Stimulated activated CD4-positive, alpha-beta T cell treated with anti-CD3 and anti-CD28 coated beads, TNF-alpha, amount 100 ng/mL, for 24 hours (primary cell): ENCODE measurements at places on chromosomes 3 and 15.
A peak's percentile ranks its signal among the peaks of the same experiment; 100 is the strongest.

- no peak for DNase-seq
Measured at GRCh38 chr3:145286937-145287336, 874.0 kb downstream of the PLOD2 start.

GRCh38 chr3:151863611-151864010, 9.8 kb upstream of the SUCNR1 start:
- DNase-seq = no peak

GRCh38 chr15:33124279-33124678, 70.2 kb downstream of the FMN1 start:
- no peak for DNase-seq

DNA sequence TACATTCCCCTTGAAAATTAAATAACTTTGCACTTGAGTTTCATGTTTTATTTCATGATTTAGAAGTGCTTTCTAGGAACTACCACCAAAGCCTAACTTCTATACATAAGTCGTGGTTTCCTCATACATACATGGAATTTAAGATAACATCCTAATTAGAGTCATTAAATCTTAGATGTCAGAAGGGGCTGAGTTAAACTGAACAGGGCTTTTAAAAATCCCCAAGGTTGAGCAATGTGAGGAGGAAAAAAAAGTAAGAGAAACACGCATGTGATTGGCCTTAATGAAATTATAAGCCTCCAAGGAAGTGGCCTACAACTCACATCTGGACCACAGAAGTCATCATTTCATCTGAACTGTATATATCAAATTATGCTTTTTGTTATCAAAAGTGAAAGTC, 303.1 kb upstream of the SEMA6D start:
- DNase-seq = no peak

DNA sequence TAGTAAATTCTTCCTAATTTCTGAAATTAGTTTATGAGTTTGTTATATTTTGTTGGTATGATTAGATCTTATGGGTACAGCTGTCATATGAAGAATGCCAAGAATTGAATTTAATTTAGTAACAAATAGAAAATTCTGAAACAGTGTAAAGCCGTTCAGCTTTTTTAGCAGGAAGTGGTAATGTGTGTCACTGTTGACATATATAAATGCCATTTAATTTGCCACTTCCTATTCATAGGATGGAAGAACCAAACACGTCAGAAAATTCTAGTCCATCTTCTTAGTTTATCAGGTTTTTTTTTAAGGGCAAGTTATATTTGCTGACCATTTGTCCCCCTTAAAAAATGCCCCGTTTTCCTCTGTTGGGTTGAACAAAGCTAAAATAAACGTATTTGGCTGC, 43.0 kb downstream of the RAB8B start:
- DNase-seq = no peak

DNA sequence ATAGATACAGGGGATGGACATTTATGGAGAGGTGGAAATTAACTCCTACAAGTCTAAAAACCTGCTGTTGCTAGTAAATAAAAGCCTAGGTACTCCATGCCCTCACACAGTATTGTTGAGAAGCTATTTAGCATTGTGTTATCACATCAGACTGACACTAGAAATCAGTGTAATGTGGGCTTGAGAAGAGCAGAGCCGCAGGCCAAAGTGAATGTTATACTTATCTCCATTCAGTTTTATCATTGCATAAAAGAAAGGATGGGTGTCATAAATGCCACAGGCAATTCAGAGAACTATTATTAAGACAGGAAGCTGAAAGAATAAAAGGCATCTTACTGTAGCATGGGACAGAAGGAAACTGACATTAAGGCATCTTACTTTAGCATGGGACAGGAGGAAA, 13.7 kb upstream of the ISLR start:
- no peak for DNase-seq

GRCh38 chr3:16516695-16517481, 3.4 kb upstream of the RFTN1 start:
- no peak for DNase-seq

DNA sequence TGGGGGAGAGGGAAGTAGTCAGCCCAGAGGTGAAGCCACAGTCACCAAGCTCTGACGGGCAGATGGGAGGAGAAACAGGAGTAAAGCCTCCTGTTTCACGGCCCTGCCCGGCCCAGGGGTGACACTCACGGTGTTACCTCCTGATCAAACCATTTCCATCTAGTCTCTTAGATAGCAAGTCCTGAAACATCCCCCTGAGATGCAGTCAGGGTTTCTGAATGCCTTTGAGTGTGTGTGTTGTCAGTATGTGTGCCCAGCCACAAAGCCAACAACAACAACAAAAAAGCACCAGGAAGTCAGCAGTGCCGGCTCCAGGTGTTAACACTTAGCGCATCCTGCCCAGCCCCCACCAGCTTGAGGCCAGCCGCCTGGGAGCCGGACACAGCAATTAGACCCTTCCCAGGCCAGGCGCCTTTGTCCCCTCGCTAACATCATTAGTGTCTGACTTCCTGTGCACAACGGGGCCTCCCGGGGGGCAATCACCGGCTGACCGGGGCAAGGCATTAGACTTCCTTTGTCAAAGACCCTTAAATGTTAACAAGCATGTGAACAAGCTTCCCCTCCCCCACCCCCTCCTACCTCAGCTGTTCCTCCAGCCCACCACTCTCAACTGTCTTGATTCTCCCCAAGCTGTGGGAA, 34.5 kb downstream of the IL17RD start:
- no peak for DNase-seq

DNA sequence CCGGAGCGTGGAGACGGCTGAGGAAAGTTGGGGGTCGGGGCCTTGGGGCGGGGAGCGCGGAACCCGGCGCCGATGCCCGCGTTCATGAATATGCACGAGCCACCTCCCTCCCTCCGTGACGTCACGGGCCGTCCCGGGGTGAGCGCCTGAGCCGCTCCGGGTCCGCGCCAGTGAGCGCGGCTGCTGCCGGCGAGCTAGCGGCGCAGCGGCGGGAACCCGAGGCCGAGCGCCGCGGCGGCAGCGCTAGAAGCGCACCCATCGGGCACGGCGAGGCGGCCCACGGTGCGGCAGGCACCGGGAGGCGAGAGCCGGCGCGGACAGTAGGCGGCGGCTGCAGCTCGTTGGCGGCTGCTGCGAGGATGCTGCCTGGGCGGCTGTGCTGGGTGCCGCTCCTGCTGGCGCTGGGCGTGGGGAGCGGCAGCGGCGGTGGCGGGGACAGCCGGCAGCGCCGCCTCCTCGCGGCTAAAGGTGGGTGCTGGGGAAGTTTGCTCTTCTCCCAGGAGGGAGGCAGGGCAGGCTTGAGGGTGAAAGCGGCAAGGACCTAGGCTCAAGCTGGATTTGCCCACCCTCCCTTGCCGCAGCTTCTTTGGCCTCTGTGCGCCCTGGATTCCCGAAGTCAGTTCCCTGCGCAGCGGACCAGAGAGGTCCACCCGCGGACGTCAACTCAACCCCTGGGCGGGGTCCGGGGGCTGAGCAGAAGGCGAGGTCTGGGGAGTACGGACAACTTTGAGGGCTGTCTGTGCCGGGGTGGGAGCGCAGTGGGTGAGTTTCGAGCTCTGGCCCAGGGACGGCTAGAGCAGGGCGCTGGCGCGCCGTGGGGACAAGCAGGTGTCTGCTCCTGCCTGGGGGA, at the start of gene CLSTN2:
TSS of gene CLSTN2 (plus strand) at position 170 of the 850 bp plus-strand sequence.
- DNase-seq = peak; percentile 35

GRCh38 chr3:115713284-115713683, 90.0 kb downstream of the GAP43 start:
- DNase-seq = no peak

- DNase-seq = no peak
Measured at GRCh38 chr3:144402430-144402829, 430.8 kb downstream of the DIPK2A start.

DNA sequence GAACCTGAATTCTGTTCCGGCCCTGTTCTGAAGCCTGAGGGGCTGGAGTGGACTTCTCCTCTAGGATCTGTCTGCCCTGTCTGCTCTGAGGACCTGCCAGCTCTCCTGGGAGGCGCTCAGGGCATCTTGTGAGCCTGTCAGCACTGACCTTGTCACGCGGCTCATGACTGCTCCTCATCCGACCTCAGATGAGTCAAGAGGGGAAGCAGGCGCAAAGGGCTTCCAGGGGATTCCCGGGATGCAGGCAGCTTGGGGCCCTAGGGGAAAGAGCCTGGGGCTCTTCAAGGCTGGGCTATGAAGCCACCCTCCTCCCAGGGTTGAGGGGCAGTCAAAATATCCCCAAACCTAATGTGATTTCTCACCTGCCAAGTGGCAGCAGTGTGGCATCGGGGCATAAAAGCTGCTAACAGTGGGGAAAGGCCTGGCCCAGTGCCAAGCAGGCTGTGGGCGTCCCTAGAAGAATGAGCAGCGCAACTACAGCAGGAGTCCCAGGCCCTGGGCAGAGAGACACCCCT, 27.6 kb upstream of the ANKDD1A start:
- peak; percentile 62 for DNase-seq

DNA sequence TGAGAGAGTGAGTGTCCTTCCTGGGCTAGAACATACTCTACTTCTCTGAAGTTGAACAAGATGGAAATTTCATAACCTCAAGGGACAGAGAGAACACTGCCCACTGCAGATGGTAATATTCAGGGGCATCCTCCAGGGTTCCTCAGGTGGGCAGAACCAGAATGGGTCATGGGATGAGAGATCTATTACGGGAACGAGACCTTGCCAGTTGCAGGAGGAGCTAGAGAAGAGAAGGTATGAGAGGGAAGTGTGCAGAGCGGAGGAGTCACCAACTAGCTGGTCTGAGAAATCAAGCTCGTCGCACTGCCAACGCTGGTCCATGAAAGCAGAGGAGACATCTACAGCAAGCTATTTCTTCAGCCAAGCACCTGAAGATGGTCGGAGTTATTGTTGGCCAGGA, 184.7 kb downstream of the TJP1 start:
- no peak for DNase-seq

DNA sequence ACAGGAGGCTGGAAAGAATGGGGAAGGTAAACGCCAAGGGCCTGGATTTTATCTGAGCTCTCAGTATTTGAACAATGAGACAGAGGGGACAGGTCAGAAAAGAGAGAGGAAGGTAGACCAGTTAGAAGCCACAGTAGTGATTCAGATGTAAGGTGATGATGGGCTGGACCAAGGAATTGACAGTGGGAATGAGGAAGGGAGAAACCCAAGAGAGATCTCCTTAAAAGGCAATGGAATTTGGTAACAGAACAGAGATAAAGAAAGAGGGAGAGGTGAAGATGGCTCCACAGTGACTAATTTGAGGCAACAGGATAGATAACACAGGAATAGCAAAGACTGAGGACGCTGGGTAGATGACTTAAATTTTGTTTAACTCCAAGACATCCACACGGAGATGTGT, 11.4 kb upstream of the HEG1 start:
- no peak for DNase-seq

GRCh38 chr15:60721707-60722106, 242.8 kb upstream of the ICE2 start:
- DNase-seq = no peak

DNA sequence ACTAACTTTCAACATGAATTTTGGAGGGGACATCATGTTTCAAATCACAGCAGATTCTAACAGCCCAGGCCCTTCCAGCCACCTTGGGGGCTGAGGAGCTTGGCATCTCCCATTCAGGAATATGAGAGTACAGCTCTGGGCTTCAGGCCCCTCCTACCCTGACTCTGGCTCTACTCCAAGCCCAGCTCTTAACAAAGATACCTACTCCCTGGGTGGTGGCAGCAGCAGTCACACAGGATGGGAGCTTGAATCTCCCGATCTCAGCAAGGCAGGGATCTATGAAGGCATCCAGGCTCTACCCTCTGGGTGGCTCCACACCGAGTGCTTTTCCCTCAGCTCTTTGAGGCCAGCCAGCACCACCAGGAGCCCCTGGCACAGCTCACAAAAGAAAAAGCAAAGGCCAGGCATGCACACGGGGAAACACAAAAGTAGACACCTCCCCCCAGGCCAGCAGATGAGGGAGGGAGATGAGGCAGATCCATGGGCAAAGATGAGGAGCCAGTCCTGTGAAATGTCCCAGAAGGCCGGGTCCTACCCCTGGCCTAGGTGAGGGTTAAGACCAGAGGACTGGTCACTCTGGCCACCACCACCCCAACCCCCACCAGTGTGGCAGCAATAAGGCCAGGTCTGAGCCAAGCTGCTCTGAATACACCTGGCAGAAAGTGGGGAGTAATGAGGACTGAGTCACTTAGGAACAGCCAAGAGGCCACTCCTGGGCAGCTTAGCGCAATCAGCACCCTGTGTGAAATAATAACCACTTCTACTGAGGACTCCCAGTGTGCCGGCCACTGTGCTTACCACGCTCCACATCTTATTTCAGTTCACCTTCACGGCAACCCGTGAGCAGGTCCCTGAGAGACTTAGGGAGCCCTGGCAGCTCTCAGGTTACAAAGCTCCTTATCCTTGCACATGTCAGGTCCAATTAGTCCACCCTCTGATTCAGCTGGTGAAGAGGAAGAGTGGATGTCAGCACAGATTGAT, 24.3 kb downstream of the PLA2G4F start:
- DNase-seq = no peak

DNA sequence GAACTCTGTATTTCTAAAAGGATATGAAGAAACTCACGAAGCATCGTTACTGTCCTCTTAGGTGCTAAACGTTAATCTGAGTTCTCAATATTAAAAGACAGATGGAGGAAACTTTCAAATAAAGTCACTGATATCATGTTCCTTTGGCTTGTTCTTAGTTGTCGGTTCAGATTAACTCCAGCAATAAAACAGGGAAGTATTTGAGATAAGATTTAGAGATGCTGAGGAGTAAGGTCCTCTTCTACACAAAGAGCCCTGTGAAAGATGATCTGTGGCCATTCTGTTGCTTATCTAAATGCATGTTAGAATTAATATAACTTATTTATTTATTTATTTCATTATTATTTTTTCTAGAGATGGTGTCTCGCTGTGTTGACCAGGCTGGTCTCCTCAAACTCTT, 19.2 kb downstream of the AKAP13 start:
- DNase-seq = no peak

- no peak for DNase-seq
Measured at GRCh38 chr3:12914088-12914487, 72.7 kb upstream of the RPL32 start.

- DNase-seq = peak; percentile 4
Measured at GRCh38 chr3:185153171-185153771, 411 bp upstream of the C3orf70 start.

DNA sequence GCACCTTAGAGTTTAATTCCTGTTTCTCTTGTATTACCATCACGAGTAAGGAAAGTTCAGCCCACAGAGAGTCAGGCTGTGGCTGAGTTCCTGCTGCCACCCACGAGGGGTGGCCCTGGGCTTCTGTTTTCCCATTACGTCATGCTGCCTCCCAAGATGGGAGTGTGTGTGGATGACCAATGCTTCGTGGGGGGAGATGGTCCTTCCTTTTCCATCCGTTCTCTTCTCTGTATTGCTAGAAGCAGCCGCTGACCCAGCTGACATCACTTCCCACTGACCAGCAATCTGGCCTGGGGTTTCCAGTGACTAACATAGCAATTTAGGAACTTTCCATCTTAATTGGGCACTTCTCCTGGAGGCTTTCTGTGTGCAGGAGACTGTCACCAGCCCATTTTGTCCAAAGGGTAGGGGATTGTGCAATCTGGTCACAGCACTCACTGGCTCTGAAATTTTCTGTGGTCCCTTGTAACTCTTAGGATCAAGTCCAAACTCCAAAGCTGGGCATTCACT, 9.3 kb downstream of the IRAK2 start:
- DNase-seq = no peak

DNA sequence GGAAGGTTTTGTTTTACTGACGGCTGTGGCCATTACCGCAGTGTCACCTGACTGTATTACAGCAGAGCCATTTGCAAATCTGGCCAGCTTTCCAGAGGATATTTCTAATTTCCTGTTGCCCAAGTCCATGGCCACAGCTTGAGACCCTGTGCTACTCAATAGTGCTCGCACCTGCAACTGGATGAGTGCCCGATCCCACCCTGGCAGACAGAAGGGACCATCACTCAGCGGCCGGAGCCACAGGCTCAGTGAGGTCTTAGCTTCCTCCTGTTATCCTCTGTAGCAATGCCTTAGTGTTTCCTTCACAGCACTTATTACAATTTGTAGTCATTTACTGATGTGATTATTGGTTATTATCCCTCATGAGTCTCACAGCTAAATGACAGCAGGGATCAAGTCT, 184.8 kb downstream of the LRRN1 start:
- DNase-seq = no peak
